Iris pigment epithelial cell (primary cell): ENCODE measurements at places on chromosomes 5 and 9.

- DNase-seq = no peak
Observed at GRCh38 chr5:94658272-94658671, 39.8 kb downstream of the SLF1 start.

DNA sequence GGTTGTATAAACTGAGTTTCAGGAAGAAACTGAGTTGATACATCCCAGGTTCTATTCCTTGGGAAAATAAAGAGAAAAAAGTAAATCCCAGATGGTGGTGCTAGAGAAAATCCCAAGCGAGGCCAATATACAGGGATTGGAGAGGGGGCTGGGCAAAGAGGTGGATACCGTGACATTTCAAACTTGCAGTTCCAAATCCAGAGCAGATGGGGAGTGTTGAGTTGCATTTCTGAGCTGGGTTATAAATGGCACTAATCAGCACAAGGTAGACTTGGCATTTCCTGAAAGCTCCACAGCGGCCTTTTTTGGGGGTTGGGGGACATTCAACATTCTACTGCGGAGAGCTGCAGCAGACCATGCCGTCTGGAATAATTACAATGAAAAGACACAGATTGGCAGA is 224.4 kb downstream of the NXNL2 start:
- no peak for DNase-seq

GRCh38 chr5:172725273-172725672 is 45.7 kb downstream of the DUSP1 start:
- no peak for DNase-seq

GRCh38 chr9:121771851-121772599 is 120.6 kb downstream of the DAB2IP start:
- DNase-seq = no peak

DNA sequence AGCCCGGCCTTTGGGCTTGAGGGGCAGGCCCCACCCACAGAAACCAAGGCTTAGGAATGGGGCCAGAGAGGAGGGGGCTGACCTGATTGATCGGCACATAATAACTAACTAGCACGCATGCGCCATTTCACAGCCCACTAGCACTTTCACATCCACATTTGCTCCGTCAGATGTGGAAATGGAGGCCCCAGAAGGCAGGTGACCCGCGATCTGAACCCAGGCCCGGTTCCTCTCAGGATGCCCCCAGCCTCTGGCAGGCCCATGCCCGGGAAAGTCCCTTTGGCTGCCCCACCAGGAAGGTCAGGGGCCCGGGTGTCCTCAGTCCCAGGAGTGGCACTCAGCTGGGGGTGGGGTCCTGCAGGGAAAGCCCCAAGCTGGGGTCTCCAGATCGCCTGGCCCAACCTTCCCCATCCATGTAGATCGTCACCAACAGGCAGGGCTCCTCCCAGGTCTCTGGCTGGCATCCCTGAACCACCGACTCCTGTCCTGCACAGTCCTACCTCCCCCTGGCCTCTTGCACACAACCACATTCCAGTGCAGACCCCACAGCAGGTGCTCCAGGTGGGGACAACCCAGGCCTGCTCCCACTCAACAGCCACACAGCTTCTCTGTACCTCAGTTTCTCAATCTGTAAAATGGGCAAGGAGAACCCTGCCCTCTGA is 46.7 kb downstream of the VAV2 start:
- DNase-seq = no peak

- DNase-seq = no peak
Observed at GRCh38 chr9:134525841-134526583, 115.6 kb upstream of the COL5A1 start.

DNA sequence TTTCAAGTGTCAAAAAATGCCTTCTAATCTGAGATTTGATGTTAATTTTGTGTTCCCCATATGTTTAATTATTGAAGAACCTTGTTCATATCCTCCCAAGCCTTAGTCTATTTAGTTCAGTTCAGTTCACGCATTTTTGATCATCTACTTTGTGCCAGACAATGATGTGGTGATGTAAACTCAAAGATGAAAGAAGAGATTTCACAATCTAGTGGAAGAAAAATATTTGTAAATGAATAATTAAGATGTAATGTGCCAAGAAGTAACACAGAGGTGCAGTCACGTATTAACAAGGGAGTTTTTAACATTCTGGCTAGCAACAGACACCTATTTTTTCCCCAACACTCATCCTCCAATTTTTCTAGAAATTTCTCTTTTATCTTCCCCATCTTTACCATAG is 22.1 kb upstream of the KIF2A start:
- no peak for DNase-seq

DNA sequence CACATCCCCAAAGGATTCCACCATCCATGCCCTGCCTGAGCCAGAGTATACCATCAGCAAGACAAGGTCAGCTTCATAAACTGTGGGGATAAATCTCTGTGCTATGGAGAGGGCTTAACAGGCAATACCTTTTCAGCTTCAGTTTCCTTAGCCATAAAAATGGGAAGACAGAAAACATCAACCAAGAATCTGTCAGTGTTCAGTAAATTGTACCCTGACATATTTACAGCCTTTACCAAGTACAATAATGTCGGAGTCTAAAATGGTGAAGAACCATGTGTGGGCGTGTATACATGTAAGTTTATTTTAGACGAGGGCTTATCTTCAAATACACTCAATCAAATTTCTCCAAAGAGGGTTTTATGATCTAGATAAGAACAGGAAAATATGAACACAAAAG is 94.7 kb downstream of the ELAVL2 start:
- DNase-seq = no peak

GRCh38 chr9:33133186-33133585 is 34.0 kb downstream of the B4GALT1 start:
- DNase-seq = no peak

- DNase-seq = peak; percentile 25
Observed at GRCh38 chr9:79812099-79812498, 240.3 kb downstream of the TLE4 start.
